ACHN (cell line): ENCODE measurements at places on chromosomes 4 and X.

DNA sequence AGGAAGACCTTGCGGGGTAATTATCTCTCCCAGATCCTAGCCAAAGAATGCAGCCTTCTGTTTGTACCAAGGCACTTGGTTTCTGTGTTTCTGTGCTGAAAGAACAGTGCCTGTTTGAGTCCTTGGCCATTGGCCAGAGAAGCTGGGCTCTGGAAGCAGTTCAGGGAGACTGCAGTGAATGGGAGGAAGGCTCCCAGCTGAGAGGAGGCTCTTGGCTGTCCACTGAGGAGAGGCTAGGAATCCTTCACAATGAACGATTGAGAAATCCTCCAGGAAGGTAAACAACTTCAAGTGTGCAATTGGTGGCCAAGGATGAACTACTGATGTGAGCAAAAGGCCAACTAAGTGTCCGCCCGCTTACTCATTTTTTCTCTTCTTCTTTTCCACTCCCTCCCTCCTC lies 61.3 kb downstream of the HS3ST1 start:
- DNase-seq = no peak

DNA sequence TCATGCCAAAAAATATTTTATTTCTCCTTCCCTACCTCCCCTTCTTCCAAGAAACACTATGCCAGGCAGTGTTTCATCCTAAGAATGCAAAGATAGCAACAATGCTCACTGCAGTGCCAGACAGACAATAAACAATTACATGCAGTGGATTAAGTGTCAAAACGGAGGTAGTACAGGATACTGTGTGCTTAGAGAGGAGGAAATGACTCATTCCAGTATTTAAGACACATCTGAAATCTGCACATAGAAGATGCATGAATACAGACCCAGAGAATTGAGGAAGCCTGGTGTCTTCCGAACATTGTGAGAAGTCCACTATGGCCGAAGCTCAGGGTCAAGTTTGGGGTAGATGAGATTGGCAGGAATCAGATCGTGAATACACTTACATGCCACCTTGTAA lies 326.4 kb downstream of the PPP3CA start:
- DNase-seq = peak; percentile 3

GRCh38 chr4:151302432-151302831 lies 23.0 kb downstream of the SH3D19 start:
- DNase-seq = no peak

- DNase-seq = no peak
Measured at GRCh38 chrX:71623714-71624113, 5.4 kb upstream of the CXCR3 start.

- no peak for DNase-seq
Measured at GRCh38 chrX:135556055-135556454, 35.6 kb downstream of the INTS6L start.
